Right atrium auricular region (tissue), 2 donors: ENCODE measurements at places on chromosomes 12 and 14.

DNA sequence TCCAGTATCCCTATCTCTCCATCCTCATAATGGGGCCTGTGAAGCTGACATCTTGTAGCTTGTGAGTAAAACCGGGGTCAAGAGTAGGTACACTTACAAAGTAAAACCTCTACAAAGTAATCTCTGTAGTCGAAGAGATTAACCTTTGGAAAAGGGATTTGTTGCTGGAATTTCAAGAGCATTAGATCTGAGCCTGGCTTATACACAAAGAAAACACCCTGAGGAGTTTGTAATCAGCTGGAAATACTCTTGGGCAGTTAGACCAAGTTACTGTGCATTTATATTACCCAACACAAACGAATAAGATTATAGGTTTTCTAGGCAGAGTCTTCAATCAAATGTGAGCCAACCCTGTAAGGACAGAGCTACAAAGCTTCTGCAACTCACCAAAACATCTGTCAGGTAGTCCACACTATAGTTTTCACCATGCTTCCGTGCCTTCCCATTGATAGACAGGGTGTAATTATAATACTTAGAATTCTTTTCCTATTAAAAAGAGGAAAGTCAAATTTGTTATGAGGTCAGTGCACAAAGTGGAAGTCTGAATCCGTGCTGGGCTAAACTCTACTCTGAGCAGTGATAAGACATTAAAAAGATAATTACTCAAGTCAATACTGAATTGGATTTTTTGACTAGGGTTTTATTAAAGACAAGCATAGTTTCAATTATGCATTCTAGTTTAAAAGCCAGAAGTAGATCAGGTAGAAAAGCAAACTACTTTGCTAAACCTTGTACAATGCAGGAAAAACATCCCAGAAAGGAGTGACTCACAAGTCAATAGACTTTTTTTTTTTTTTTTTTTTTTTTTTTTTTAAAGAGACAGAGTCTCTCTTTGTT lies 14.6 kb downstream of the GNS start:
- no peak for DNase-seq

GRCh38 chr14:72708708-72709475 lies 185.0 kb downstream of the DPF3 start:
- no peak for DNase-seq

GRCh38 chr12:546920-547845 lies 87.4 kb downstream of the B4GALNT3 start:
- no peak for DNase-seq

DNA sequence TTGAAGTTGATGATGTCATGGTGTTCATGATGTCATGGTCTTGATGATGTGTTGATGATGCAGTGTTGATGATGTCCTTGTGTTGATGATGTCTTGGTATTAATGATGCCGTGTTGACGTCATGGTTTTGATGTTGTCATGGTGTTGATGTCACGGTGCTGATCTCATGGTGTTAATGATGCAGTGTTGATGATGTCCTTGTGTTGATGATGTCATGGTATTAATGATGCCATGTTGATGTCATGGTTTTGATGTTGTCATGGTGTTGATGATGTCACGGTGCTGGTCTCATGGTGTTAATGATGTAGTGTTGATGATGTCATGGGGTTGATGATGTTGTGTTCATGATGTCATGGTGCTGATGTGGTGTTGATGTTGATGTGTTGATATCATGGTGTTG lies 48.0 kb upstream of the RIMBP2 start:
- DNase-seq, result no peak

DNA sequence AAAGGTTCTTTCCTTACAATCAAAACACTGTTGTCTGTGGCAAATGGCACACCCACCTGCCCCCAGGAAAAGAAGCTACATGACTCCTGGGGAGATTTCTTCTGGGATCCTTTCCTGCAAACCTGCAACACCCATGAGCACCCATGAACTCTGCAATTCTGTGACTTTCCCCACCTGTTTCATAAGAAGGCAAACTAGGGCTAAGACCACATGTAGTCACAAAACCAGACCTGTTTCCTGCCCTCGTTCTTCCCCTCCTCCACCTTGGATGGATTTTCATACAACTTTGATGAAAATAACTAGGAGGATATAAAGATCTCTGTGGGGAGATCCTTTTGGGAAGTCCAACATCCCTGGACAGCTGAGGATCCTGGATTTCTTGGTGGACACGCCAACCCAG lies 1084.7 kb downstream of the BCL11B start:
- no peak for DNase-seq

GRCh38 chr14:102507081-102507856 lies 2.3 kb downstream of the ANKRD9 start:
- no peak for DNase-seq

- DNase-seq, result no peak
Observed at GRCh38 chr14:90778571-90779255, 37.5 kb downstream of the TTC7B start.

DNA sequence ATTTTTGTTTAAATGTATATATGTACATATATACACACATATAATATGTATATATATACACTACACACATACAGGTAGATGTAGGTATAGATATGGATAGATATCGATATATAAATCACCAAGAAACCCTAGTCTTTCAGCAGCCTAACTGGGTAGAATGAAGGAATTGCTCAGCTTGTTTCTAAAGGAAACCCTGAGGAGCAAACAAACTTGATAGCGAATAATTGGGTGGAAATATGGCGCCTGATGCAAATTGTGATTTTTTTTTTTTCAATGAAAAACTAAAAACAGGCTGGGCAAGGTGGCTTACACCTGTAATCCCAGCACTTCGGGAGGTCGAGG lies 254 bp upstream of the CCDC177 start:
- DNase-seq, result no peak

GRCh38 chr14:104243200-104243599 lies 104.8 kb downstream of the KIF26A start:
- DNase-seq, result no peak

- DNase-seq, result no peak
Observed at GRCh38 chr12:52352951-52353350, 14.3 kb downstream of the KRT85 start.

DNA sequence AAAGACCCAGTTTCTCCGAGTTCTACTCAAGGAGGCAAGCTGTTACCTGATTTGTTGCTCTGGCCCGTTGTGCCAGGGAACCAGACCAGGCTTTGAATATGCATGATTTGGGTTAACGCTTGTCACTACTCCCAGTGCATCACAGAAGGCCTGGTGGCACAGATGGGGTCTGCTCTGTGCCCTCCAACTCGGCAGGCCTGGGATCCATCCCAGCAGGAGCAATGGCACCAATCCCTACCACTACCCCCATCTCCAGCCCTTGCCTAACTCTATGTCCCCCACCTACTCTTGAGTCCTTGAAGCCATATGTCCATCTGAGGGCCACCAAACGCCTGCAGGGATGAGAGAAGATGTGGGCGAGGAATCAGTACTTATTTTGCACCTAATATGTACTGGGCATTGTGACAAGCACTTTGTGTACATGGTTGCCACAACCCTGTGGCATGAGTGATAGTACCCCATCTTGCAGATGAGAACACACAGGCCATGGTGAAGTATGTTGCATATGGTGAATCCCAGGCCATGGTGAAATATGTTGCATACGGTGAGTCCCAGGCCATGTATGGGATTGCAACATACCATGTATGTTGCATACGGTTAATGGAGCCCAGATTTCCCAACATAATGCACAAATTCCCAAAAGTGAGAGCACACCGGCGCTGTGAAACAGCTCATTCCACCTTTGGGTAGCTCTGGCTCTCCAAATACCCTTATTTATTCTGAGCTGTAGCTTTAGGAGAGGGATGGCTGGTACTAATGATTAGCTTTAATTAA lies 102.7 kb downstream of the NTF3 start:
- no peak for DNase-seq

- no peak for DNase-seq
Observed at GRCh38 chr12:108141600-108142130, 12.6 kb downstream of the WSCD2 start.

- peak; percentile 5 for DNase-seq
Observed at GRCh38 chr14:55088356-55088755, 36.9 kb downstream of the MAPK1IP1L start.

DNA sequence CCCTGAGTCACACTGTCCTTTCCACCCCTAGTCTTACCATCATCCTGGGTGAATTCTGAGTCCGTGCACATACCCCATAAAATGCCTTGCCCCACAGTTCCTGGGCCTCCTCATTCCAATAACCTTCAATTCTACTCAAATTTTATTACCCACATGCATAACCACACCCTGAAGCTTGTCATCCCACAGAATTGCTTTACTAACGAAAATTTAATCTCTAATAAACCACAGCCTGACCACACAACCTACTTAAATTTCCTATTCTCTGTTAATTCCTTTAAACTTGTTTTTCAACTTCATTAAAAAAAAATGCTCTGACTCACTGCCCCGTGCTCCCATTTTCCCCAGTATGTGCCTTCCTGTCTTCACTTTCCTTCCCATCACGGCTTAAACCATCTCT lies 205.9 kb downstream of the PHLDA1 start:
- DNase-seq, result no peak

DNA sequence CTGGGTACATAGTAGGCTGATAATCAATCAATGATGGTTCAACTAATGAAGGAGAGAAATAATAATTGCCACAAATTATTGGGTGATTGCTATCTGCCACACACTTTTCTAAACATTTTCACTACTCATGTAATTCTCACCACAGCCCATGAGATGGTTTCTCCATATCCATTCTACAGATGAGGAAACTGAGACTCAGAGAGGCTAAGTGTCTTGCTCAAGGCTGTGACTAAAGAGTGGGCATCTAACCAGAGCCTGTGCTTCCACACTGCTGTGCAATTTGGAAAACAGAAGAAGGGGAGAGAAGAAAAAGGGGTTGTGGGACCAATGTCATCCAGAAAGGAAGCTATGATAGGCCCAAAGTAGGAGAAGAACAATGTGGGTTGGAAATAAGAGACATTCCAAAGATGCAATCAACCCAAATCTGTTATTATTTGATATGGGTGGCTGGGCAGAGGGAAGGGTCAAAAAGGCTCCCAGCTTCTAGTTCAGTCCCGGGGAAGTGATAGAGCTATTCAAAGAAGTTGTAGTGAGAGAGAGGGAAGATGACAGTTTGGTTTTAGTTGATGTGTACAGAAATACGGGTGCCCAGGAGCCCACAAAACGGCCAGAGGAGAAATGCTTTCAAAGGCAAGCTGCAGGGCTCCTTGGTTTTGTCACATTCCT lies 483 bp upstream of the NR1H4 start:
- DNase-seq, result no peak

GRCh38 chr12:80406253-80406652 lies 37.8 kb upstream of the PTPRQ start:
- no peak for DNase-seq

DNA sequence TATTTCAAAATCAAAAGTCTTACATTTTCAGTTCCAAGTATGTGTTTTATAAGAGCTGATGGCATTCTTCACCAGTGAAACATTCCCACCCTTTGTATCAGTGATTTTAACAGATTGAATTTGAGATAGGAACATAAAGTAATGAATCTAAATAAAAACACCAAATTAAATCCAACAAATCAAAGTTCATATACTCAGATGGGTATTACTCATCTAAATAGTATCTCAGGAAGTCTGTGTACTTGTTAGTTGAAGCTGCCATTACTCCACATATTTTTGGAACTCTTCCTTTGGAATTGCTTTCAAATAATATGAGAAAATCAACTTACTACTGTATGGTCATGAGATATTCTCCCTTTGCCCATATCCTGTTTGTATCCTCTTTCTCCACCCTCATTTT lies 89.1 kb downstream of the MIA2 start:
- no peak for DNase-seq

- DNase-seq, result no peak
Observed at GRCh38 chr12:3323002-3323685, 167.9 kb upstream of the PRMT8 start.

DNA sequence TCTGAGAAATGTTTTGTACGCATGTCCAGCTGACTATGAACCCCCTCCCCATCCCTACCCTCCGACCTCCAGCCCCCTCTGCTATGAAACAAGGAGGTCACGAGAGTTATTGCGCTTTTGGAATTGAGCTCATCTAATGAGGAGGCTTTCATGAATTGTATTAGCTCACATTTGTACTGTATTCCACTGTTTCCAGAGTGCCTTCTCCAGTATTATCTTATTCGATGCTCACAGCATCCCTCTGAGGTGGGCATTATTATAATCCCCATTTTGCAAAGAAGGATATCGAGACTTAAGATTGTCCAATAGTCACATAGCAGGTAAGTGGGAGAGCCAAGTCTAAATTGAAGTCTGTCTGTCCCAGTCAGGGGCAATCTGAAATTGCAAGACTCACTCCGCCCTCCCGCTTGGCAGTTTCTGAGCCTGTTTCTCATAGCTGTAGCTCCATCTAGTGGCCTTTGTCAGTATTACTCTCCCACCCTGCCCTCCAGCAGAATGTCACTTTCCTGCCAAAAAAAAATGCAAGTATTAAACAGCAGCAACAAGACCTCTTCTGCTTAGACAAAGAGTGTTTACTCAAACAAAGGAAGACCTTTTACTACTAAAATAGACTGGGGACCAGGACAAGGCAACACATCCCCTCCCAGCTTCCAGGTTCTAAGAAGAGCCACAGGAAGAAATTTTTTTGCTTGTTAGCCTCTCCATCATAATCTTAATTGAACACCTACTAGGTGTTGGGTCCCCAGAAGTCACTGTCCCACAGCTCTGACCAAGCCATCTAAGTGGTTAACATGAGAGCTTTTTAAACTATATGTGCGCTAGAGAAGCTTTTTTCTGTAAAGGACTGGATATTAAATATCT lies 48.6 kb upstream of the TMEM233 start:
- peak; percentile 69 for DNase-seq

DNA sequence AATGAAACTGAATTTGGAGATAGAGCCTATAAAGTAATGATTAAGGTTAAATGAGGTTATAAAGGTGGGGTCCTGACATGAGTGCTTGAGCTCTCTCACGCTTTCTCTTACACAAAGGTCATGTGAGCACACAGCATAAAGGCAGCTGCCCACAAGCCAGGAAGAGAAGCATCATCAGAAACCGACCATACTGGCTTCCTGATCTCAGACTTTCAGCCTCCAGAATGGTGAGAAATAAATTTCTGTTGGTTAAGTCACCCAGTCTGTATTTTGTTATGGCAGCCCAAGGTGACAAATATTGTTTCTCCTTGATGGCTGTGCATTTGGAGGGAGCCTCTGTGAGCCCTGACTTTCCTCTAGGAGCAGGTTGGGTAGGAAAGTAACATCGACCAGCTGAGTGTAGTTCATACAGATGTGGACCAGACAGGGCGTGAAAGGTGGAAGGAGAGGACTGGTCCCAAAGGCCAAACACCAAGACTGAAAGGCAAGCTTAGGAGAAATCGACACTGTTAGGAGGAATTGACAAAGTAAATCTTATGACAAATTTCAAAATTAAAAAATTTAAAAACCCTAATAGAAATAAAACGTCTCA lies 97.6 kb upstream of the SLC38A2 start:
- DNase-seq, result no peak

DNA sequence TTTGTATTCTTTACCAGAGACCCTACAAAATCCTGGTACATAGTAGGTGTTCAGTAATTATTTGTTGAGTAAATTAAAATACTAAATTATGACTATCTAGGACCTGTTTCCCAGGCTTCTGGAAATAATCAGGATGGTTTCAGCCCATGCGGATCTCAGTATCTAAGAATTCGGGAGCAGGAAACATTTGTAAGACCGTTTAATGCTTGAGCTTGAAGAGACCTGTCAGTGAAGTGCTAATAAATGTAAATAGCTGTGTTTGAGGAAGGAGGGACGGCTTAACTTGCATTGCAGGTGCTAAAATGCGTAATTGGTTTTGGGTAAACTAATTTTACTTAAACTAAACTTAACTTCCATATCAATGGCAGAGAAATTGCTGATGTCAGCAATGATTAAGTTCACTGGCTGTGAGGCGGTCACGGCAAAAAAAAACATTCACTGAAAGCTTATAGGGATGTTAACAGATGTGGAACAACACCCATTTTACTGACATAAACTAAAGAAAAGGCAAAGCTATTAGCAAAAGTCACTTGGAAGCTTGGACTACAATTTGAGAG lies 28.6 kb upstream of the AEBP2 start:
- DNase-seq, result no peak
